NCI-H2081 (cell line): ENCODE measurements at places on chromosomes 2 and 18.
A peak's percentile ranks its signal among the peaks of the same experiment; 100 is the strongest.

DNA sequence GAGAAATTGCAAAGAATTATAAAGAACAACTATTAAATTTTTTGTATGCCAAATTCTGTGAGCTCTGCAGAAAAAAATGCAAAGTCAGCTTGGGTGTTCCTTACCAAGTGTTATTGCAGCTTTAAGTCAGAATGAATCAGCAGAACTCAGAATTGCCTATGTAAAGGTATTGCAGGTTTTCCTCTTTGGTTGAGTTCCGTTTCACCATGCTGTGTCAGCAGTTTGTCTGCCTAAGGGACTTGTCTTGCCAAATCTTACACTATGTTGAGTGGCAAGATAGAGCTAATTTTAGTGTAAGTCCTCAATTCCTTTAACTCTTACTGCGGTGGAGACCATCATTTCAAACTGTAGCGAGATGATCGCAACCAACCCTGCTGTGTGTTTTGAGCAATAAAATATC lies 38.8 kb downstream of the ADAM23 start:
- no peak for DNase-seq

GRCh38 chr2:167254721-167255120 lies 366.4 kb downstream of the XIRP2 start:
- no peak for DNase-seq

DNA sequence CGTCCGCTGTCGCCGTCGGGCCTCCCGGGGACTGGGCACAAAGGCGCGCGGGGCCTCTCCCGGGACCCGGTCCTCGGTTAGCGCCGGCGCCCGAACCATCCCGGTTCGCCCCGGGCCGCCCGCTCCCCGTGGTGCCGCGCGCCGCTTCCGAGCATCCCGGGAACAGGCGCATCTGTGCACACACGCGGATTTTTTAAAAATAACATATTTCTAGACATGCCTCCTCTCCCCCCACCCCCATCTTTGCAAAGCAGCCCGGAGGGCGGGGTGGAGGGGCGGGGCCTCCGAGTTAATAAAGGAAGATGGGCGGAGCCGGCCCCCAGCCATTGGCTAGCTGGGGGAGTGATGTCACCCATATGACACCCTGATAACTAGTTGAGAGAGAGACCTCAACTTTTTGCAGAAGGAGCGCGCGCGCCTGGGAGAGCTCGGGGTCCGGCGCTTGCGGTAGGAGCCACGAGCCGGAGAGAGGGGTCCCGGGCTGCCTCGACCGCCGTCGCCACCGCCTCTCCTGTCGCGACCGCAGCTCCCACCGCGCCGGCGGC lies at the start of gene SOX11:
Gene SOX11 (plus strand): TSS at position 400 of the 545 bp plus-strand sequence. CDS start 338 bp downstream, outside the sequence.
- peak; percentile 97 for DNase-seq

GRCh38 chr18:63322908-63323634 lies 3.5 kb upstream of the BCL2 start:
- DNase-seq: peak; percentile 70

DNA sequence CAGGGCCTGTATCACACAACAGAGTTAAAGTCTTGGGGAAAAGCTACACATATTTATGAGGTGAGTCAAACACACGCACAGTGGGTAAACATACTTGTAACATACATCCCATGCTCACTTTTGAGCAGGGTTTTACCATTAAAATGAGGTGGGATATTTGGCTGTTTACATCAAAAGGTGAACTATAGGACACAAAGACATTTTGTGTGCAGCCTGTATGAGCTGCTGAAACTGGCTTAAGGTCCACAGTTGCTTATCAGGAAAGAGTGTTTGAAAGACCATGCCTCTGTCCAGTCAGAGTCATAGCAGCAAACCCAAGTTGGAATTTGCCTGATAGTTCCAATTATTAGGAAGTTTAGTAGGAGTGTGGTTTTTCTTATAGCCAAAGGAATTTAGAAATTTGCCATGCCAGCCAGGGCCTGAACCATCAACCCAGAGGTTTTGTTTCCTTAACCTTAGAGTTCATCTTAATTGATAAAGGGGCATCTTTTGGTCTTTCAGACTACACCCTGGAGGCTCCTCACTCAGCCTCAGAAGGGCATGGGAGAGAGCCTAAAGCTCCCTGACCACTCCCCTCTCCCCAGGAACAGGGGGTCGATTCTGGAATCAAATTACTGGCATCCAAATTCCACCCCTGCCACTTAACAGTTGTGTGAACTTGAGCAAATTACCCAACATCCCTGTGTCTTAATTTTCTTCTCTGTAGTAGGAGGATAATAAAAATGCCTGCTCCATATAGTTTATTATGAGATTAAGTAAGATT lies 29.9 kb upstream of the L3MBTL4 start:
- no peak for DNase-seq
